ENCODE measurements at places on chromosomes 3 and 15. TPM values are rescaled to one million over a fixed set of nuclear protein-coding genes. Genes with fewer than 3 reads are reported as not detected.

DNA sequence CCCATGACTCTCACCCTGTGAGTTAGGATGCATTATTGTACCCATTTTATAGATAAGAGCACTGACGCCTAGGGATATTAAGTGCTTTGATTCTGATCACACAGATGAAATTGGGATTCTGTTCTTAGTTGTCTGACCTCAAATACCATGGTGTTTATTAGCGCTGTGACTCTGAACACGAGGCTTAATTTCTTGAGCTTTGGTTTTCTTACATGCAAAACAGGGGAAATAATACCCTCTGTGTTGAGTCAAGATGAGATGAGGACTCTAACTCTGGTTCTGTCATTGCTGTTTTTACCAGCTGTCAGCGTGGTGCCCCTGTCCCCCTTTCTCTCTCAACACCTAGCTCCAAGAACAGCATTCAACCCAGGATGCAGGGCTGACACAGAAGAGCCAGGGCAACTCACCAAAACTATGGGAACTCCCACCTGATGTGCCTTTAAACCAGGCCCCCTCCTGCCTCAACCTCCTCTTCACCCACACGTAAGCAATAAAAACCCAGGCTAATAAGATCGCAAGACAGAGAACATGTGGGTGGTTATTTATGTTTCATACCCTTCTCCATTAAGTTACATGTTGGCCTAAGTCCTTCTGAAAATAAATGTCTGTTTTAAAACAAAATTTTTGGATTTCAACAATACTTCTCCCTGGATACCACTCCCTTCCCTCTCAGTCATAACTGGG, 100.1 kb upstream of the SPATA12 start:
- H3K27me3 ChIP-seq = no peaks in the 10 kb centered on the region
- DNase-seq = no peak
- H3K4me3 ChIP-seq = no peak overlapping the region
- no peaks in the 10 kb centered on the region for H3K36me3 ChIP-seq

DNA sequence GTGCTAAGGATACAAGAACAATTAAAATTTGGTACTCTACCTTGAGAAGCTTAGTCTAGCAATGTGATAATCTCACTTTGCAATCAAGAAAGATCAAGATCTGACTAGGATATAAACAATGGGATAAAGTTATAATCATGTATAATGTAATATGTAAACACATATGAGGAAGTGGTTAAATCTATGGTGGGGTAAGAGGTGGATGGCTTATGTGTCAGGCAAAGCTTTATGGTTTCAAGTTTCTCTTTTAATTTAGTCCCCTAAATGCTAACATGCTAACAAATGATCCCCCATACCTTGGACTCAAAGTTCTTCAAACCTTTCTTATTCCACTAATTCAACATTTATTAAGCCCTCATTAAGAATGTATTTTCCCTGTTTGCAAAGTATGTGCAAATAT, 2.5 kb downstream of the RSL24D1 start:
- peaks cover 29% of the 10 kb centered on the region for H3K4me1 ChIP-seq
- no peak for DNase-seq
- no peak overlapping the region for H3K27ac ChIP-seq
- peaks cover 26% of the 10 kb centered on the region for H3K36me3 ChIP-seq
- no peaks in the 10 kb centered on the region for H3K27me3 ChIP-seq

A4GNT gene
- not detected for total RNA-seq

- no peaks in the 10 kb centered on the region for H3K27me3 ChIP-seq
- H3K27ac ChIP-seq = no peak overlapping the region
- no peaks in the 10 kb centered on the region for H3K36me3 ChIP-seq
- no peak for DNase-seq
Observed at GRCh38 chr3:78660957-78661356, 1106.8 kb downstream of the ROBO1 start.

- no peaks in the 10 kb centered on the region for H3K36me3 ChIP-seq
- no peak overlapping the region for H3K4me3 ChIP-seq
- H3K4me1 ChIP-seq = no peaks in the 10 kb centered on the region
- no peak for DNase-seq
Observed at GRCh38 chr3:78565712-78566111, 1202.1 kb downstream of the ROBO1 start.

- no peak for DNase-seq
- H3K4me3 ChIP-seq = no peak overlapping the region
- no peaks in the 10 kb centered on the region for H3K27me3 ChIP-seq
- no peak overlapping the region for H3K27ac ChIP-seq
Observed at GRCh38 chr3:139109271-139109670, 64.6 kb upstream of the PRR23C start.

GRCh38 chr3:61438253-61439121, 122.9 kb upstream of the PTPRG start:
- DNase-seq = no peak
- no peak overlapping the region for H3K27ac ChIP-seq
- H3K4me1 ChIP-seq = no peaks in the 10 kb centered on the region

SAMMSON gene
- not detected for total RNA-seq

DNA sequence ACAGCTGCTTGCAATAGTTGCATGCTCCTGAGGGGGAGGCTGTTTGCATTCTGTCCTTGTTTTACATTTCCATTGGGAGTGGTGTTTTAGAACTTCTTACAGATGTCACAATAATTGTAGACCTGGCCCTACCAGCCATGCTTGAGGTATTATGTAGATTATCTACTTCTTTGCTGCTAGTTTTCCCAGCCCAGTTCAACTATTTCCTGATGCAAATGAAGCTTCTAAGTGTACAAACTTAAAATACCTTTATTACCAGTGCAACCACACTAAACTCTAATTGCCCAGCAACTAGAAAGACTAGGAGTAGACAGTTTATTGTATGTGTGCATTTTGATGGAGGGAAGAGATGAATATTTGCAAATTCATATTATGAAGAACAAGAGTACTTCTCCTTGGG, 104.9 kb upstream of the MYZAP start:
- H3K27me3 ChIP-seq = no peaks in the 10 kb centered on the region
- no peaks in the 10 kb centered on the region for H3K36me3 ChIP-seq
- H3K4me3 ChIP-seq = no peak overlapping the region
- no peaks in the 10 kb centered on the region for H3K4me1 ChIP-seq
- H3K27ac ChIP-seq = no peak overlapping the region

KBTBD13 gene
- not detected for total RNA-seq

- H3K4me3 ChIP-seq = no peak overlapping the region
- no peak overlapping the region for H3K27ac ChIP-seq
- H3K4me1 ChIP-seq = no peaks in the 10 kb centered on the region
- no peaks in the 10 kb centered on the region for H3K27me3 ChIP-seq
Observed at GRCh38 chr15:53401503-53401902, 358.0 kb downstream of the WDR72 start.

DNA sequence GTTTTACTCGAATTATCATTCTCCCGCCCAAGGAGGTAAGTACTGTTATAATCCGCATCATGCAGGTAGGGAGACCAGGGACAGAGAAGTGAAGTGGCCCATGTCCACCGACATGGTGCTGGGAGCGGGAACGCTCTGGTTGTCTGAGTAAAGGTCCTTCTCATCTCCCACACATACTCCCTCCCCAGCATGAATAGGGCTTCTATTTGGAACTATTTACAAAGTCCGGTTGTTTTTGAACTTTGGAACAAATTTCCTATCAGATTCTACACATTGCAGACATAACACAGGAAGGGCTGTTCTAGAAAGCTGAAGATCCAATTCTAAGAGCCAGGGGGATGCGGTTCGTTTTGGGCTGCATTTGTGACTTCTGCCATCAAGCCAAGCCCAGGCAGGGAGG, 94.8 kb upstream of the TLE3 start:
- H3K4me3 ChIP-seq = no peak overlapping the region
- H3K27ac ChIP-seq = no peak overlapping the region
- H3K36me3 ChIP-seq = no peaks in the 10 kb centered on the region
- no peak for DNase-seq
- H3K4me1 ChIP-seq = peaks cover 24% of the 10 kb centered on the region

PAQR9 gene
- total RNA-seq = not detected

- no peak overlapping the region for H3K4me3 ChIP-seq
- no peak for DNase-seq
- H3K36me3 ChIP-seq = no peaks in the 10 kb centered on the region
- peaks cover 3% of the 10 kb centered on the region for H3K27me3 ChIP-seq
Observed at GRCh38 chr3:45084361-45084760, 58.3 kb downstream of the CLEC3B start.

MYZAP gene
- 1.4 TPM for total RNA-seq

- H3K27me3 ChIP-seq = no peaks in the 10 kb centered on the region
- no peak overlapping the region for H3K27ac ChIP-seq
- no peaks in the 10 kb centered on the region for H3K4me1 ChIP-seq
- no peaks in the 10 kb centered on the region for H3K36me3 ChIP-seq
- H3K4me3 ChIP-seq = no peak overlapping the region
Observed at GRCh38 chr15:74304431-74304830, 63.0 kb downstream of the CYP11A1 start.

- H3K27me3 ChIP-seq = no peaks in the 10 kb centered on the region
- no peaks in the 10 kb centered on the region for H3K36me3 ChIP-seq
- no peak overlapping the region for H3K27ac ChIP-seq
Observed at GRCh38 chr3:175980486-175981090, 1121.5 kb downstream of the NAALADL2 start.

DNA sequence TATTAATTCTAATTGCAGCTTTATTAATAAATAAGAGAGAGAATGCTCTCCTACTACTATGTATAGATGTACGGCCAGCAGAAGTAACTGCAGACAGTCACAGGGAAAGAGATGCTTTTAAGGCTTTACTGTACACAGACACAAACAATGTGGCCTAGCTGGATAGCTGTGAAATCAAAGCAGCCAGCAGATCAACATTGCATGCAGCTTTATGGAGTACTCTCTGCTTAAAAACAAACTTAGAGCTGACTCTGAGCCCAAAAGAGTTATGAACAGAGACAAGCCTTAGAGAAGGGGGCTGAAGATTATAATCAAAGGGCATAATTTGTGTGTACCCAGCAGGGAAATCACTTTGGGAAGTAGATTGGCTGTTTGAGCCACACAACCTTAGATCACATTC, 47.2 kb downstream of the CADM2 start:
- no peak overlapping the region for H3K4me3 ChIP-seq
- no peaks in the 10 kb centered on the region for H3K27me3 ChIP-seq
- H3K27ac ChIP-seq = no peak overlapping the region
- DNase-seq = no peak
- no peaks in the 10 kb centered on the region for H3K4me1 ChIP-seq
- no peaks in the 10 kb centered on the region for H3K36me3 ChIP-seq

DNA sequence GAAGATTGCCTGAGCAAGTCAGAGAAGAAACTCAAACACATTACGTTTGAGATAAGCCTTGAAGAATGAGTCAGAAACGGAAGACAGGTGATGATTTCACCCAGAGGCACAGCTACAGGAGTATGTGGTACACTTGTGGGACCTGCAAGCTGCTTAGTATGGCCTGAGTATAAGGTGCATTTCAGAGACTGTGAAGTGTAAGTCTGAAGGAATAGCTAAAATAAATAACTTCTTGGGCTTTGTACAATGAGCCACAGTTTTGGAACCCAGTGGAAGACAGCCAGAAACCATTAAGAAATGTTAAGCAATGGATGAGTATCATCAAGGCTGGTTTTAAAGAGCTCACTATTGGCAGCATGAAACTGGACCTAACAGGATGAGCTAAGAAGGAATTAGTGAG, 826.2 kb downstream of the ROBO1 start:
- H3K4me3 ChIP-seq = no peak overlapping the region
- no peaks in the 10 kb centered on the region for H3K4me1 ChIP-seq
- H3K27ac ChIP-seq = no peak overlapping the region
- no peaks in the 10 kb centered on the region for H3K27me3 ChIP-seq
- DNase-seq = no peak
- H3K36me3 ChIP-seq = no peaks in the 10 kb centered on the region

- H3K27me3 ChIP-seq = no peaks in the 10 kb centered on the region
- H3K36me3 ChIP-seq = no peaks in the 10 kb centered on the region
- no peak overlapping the region for H3K27ac ChIP-seq
- DNase-seq = no peak
- peaks cover 15% of the 10 kb centered on the region for H3K4me1 ChIP-seq
Observed at GRCh38 chr3:120599211-120599610, 3.1 kb downstream of the NDUFB4 start.

GRCh38 chr15:59723687-59724346, 34.7 kb upstream of the BNIP2 start:
- DNase-seq = no peak
- H3K27ac ChIP-seq = no peak overlapping the region
- H3K27me3 ChIP-seq = no peaks in the 10 kb centered on the region
- H3K4me1 ChIP-seq = no peaks in the 10 kb centered on the region
- H3K36me3 ChIP-seq = no peaks in the 10 kb centered on the region
- no peak overlapping the region for H3K4me3 ChIP-seq

COL7A1 gene
- 3.3 TPM for total RNA-seq

- no peak overlapping the region for H3K27ac ChIP-seq
- H3K27me3 ChIP-seq = no peaks in the 10 kb centered on the region
- H3K36me3 ChIP-seq = no peaks in the 10 kb centered on the region
- no peak overlapping the region for H3K4me3 ChIP-seq
- H3K4me1 ChIP-seq = no peaks in the 10 kb centered on the region
Observed at GRCh38 chr15:61598655-61599054, 369.6 kb upstream of the RORA start.

- peaks cover 56% of the 10 kb centered on the region for H3K4me1 ChIP-seq
- peak overlapping the region; percentile 96 for H3K4me3 ChIP-seq
- peaks cover 7% of the 10 kb centered on the region for H3K36me3 ChIP-seq
- peak overlapping the region; percentile 98 for H3K27ac ChIP-seq
Observed at GRCh38 chr3:122679882-122680474, 661 bp upstream of the PARP14 start.

GRCh38 chr3:45417930-45418847, 29.8 kb downstream of the LARS2 start:
- H3K4me1 ChIP-seq = no peaks in the 10 kb centered on the region
- no peak overlapping the region for H3K27ac ChIP-seq
- H3K4me3 ChIP-seq = no peak overlapping the region

- no peaks in the 10 kb centered on the region for H3K27me3 ChIP-seq
- no peaks in the 10 kb centered on the region for H3K36me3 ChIP-seq
- no peaks in the 10 kb centered on the region for H3K4me1 ChIP-seq
- no peak overlapping the region for H3K27ac ChIP-seq
Observed at GRCh38 chr3:172803489-172803888, 53.0 kb downstream of the ECT2 start.

- H3K27me3 ChIP-seq = no peaks in the 10 kb centered on the region
- no peaks in the 10 kb centered on the region for H3K4me1 ChIP-seq
- H3K4me3 ChIP-seq = no peak overlapping the region
- no peaks in the 10 kb centered on the region for H3K36me3 ChIP-seq
- DNase-seq = no peak
Observed at GRCh38 chr3:174651951-174652350, 207.2 kb upstream of the NAALADL2 start.
